ENCODE measurements at places on chromosomes 3 and 15.

DNA sequence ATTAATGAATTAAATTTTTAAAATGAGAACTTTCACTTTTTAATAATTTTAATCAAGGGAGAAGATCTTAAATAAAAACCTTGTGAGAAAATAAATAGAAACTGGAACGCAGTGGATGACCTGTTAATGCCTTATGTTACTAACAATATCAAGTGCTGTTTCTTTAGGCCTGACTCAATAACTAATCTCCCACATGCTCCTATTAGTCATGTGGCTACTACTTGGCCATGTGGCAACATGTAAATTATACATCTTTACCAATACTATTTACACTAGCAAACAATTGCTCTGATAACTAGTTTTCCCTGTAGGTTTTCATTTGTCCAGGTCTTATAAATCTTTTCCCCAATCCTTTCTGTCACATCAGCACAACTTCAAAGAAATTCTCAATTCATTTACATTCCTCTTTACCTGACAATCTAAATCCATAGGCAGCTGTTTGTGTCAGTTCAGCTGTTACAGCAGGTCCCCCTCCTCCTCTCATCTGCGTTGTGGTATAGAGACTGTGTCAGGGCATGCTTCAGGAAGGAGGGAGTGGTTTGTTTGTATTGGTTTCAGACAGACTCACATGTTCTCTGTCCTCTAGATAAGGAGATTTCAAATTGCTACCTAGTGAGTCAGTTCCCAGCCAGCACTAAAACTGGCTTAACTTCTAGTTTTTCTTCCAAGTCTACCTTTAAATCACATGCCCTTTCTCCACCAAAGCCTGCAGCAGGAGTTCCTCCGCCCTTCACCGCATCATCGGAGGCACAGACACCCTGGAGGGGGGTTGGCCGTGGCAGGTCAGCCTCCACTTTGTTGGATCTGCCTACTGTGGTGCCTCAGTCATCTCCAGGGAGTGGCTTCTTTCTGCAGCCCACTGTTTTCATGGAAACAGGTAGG lies 11.3 kb upstream of the C3orf52 start:
- H3K27ac ChIP-seq: peak overlapping the region; percentile 79
- no peak overlapping the region for H3K4me3 ChIP-seq
- H3K27me3 ChIP-seq: no peaks in the 10 kb centered on the region
- DNase-seq: no peak

- H3K27ac ChIP-seq: no peak overlapping the region
- no peak overlapping the region for H3K4me3 ChIP-seq
- H3K36me3 ChIP-seq: no peaks in the 10 kb centered on the region
These were observed 188.8 kb downstream of the FEZF2 start for GRCh38 chr3:62184559-62184958.

DNA sequence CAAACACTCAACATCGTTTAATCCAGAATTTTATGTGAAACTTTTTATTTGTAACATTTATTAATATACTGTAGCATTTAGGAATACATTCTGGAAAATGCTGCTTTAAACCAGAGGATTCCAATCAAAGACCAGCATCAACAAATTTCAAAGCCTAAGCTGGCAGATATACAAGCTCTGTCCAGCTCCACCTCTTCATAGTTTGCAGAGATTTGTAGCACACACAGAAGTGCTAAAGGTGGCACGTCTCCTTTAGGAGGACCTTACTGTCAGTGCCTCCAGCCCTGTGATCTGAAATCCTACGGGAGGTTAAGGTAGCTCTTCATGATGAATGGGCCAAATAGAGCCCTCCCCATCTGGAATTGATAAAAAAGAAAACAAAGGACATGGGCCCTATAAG lies 329.7 kb upstream of the NECTIN3 start:
- H3K4me3 ChIP-seq: no peak overlapping the region
- H3K27ac ChIP-seq: no peak overlapping the region
- no peaks in the 10 kb centered on the region for H3K4me1 ChIP-seq
- H3K36me3 ChIP-seq: no peaks in the 10 kb centered on the region
- H3K27me3 ChIP-seq: no peaks in the 10 kb centered on the region

GRCh38 chr3:143001034-143001368 lies 369 bp upstream of the U2SURP start:
- peak overlapping the region; percentile 96 for H3K27ac ChIP-seq
- no peaks in the 10 kb centered on the region for H3K36me3 ChIP-seq
- no peaks in the 10 kb centered on the region for H3K27me3 ChIP-seq
- H3K4me3 ChIP-seq: peak overlapping the region; percentile 97
- peak; percentile 83 for DNase-seq

- DNase-seq: no peak
- H3K36me3 ChIP-seq: no peaks in the 10 kb centered on the region
- H3K4me3 ChIP-seq: no peak overlapping the region
- no peak overlapping the region for H3K27ac ChIP-seq
These were observed 14.2 kb downstream of the ZNF80 start for GRCh38 chr3:114223143-114223542.

GRCh38 chr3:185582871-185583270 lies 3.2 kb upstream of the SENP2 start:
- H3K27ac ChIP-seq: no peak overlapping the region
- DNase-seq: no peak
- H3K4me3 ChIP-seq: no peak overlapping the region
- no peaks in the 10 kb centered on the region for H3K27me3 ChIP-seq
